Tongue (tissue), 3 donors: ENCODE measurements at places on chromosomes 11 and 22.

DNA sequence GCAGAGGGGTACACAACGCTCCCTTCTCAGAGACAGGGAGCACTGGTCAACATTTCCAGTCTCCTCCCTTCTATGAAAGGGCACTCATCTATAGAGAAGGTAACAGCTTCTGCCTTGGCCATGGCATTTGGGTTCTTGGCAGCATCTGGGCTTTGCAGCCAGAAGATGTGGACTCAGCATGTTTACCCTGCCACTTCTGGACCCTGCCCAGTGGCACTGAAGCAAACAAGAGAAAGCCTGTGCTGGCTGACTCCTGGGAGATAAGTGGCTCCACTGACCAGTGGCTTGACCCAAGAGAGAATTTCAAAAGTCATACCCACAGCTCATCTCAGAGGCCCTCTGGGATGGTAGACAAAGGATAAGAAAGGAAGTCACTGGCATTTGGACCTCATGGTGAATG, 8.0 kb downstream of the CSNK2A3 start:
- DNase-seq: no peak

DNA sequence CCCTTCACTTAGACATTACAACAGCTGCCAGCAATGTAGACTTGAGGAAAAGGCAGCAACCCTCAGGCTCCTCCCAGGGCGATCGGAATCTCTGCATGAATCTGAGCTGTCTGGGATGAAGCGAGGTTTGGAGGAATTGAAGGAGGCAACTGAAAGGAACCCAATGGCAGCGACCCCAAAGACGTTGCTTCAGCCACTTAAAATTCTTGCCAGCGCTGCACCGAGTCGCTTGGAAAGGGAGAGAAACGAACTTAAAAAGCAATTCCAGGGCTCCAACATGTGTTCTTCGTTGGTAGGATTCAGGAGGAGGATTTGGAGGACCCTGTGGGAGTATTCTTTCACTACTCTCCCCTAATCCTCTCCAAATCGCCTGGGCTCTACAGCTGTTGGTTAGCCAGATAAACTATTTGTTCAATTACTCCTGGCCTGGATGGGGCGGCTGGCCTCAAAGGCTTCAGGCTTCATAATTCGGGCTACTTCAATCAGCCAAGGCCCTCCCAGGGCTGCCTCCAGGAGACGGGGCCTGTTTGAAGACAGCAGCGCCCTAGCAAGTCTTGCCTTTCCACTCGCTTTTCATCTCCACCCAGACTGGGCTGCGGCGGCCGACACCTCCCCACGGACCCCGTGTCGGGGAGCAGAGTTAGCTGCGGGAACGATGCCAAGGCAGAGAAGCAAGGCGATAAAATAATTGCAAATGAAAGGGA, 72.4 kb upstream of the TMEM45B start:
- peak; percentile 96 for DNase-seq

DNA sequence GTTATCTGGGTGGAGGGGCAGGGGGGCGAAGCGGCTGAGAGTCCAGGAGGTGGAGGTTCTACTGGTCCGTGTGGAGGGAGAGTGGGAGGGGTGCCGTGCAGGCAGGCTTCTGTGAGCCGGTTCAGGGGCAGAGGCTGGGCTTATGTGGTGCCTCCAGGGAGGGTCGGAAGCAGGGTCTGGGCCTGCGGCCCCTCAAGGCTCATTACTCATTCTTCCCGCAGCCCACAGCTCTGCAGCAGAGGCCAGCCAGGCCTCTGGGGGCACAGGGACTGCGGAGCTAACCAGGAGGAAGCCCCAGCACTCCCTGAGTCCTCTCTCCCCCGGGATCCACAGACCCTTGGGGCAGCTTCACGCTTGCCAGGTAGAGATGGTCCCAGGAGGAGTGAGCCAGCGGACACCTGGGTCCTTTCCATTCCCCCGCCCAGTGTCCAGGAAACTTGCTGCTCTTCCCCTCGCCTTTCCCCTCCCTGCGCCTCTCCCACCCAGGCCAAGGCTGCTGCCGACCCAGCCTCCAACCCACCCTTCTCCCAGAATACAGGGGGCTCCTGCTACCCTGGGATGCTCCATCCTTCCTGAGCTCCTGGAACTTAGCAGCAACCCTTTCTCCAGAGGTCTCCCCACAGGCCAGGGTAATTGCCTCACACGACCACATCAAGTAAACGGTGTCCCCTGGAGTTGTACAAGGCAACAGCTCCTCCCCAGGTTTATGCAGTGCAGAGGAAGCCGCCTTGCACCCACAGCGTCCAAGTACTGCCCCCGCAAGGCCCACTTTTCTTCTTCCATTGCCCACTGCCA, 6.3 kb downstream of the NRXN2 start:
- no peak for DNase-seq

DNA sequence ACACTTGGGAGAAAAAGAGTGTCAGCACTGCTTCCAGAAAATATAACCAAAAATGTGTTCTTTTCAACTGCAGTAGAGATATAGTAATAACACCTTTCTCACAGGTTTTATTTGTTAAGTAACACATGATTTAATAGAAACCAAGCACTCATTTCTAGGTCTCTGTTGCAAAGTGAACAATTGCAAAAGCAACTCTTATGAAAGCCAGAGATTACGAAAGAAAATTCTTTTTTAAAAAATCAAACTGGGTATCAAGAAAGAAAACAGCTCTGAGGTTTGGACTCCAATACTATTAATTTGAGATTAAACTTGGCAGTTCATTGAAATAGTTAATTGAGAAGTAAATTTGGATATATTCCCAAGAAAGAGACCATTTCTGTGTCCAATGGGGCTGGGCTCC, 9.8 kb upstream of the XKR3 start:
- DNase-seq: no peak

GRCh38 chr11:98616098-98616655, 404.6 kb upstream of the CNTN5 start:
- peak; percentile 22 for DNase-seq

DNA sequence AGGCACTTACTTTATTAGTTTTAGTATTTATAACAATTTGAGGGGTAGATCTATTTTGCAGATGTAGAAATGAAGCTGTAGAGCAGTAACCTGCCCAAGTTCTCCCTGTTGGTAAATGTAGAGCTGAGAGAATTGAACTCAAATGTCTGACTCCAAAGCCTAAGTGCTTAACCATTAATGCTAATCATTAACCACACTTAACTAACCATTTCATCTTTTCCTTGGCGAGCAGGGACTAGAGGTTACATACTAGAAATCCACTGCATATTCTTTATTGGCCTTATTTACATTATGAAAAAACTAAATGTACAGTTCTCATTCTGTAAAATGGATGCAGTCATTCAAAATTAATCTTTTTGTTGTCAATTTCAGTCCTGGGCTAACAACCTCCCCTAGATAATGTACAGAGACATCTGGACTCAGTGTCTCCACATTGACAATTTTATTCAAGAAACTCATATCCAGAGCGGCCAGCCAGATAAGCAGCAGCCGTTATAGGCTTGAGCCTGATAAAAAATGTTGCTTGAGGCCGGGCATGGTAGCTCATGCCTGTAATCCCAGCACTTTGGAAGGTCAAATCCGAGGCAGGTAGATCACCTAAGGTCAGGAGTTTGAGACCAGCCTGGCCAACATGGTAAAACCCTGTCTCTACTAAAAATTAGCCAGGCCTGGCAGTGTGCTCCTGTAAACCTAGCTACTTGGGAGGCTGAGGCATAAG, 76.7 kb upstream of the PICALM start:
- DNase-seq: no peak

- peak; percentile 75 for DNase-seq
Observed at GRCh38 chr11:123062892-123063825, 1.2 kb upstream of the HSPA8 start.

- no peak for DNase-seq
Observed at GRCh38 chr11:58801302-58801701, 43.2 kb downstream of the GLYATL2 start.

DNA sequence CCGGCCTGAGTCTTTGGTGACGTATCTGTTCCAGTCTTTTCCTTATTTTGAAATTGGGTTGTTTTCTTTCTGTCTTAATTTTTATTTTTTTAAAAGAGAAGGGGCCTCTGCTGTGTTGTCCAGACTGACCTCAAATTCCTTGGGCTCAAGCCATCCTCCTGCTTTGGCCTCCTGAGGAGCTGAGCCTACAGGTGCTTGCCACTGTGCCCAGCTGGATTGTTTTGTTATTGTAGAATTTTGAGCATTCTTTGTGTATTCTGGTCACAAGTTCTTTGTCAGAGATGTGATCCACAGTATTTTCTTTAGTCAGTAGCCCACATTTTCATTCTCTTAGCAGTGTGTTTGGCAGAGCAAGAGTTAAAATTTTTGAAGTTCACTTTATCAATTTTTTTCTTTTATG, 100.1 kb downstream of the ATXN10 start:
- no peak for DNase-seq

GRCh38 chr11:100963375-100963774, 166.2 kb downstream of the PGR start:
- no peak for DNase-seq
